ENCODE measurements at places on chromosomes 3 and 15.

DNA sequence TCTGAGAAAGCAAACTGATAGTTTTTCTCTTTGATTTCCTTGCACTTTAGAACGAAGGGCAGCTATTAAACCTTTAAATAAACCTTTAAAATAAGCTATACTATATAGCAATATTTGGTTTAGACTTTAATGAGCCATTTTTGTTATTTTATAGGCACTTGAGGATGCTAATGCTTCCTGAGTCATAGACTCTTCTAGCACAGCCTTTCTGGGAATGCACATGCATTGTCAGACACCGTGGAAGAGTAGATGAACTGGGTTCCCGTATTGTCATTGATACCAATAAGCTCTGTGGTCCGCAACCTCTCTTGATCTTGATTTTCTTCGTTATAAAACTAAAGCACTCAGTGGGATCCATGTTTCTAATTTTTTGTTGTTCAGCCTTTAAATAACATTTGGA is 27.6 kb downstream of the CERS3 start:
- no peak for DNase-seq

DNA sequence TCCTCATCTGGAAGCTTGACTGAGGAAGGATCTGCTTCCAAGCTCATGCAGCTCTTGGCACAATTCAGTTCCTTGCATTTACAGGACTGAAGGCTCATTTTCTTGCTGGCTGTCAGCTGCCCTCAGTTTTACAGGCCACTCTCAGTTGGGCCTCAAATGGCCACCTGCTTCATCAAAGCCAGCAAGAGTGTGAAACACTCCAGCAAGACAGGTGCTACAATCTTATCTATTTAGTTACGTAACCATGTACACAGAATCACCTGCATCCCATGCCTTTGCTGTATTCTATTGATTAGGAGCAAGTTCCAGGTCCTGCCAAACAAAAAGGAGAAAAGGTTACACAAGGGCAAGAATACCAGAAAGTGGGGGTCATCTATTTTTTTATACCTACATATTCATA is 40.8 kb downstream of the RHCG start:
- no peak for DNase-seq

DNA sequence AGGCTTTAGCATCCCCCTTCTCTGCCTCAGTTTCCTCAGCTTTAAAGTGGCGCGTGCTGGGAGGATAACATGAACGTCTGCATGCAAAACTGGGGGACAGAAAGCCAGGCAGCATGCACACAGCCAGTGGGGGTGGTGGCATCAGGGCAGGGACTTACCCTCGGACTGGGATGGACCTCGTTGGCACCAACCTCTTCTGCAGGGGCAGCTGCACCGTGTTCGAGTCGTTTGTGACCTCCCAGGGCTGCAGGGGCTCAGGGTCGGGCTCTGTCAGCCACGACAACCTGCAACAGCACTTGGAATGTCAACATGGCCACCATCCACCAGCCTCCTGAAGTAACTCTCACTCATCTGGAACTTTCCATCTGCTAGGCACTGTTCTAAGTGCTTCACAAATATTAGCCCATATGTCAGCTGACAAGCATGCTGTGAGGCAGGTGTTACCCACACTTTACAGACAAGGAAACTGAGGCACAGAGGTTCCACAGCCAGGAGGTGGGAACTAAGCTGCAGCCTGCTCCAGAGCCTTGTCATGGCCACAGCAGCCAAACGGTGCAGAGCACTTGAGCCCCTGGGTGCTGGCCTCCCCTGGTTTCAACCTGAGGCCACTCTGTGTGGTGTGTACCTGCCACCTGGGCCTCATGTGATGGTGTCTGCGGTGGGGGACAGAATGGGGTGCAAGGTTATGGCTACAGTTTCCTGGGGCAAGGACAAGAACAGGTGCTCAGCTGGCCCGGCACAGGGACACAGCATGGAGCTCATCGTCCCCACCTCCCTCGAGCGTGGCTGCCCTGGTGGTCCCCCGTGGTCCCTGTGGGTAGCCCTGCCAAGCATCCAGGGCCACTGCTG is 6.7 kb downstream of the C3orf22 start:
- DNase-seq = no peak

DNA sequence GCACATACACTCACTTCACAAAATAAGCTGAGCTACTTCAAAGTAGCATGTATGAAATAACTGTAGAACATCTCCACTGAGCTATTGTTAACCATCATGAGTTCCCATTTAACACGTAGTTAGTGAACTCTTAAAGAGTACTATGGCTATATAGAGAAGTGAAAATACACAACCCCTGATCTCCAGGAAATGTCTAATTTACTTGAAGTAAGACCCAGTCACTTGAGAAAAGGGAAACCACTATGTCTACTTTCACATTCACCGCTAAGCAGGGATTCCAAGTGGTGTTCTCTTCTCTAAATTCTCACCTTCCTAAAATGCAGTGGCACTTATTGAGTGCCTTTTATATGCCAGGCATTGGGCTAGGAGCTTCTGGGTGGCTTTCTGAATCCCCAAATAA is 35.0 kb upstream of the COLQ start:
- DNase-seq = no peak

GRCh38 chr15:80326270-80326669 is 74.3 kb upstream of the CTXND1 start:
- DNase-seq = no peak

GRCh38 chr15:95584088-95584487 is 746.4 kb upstream of the NR2F2 start:
- no peak for DNase-seq

- no peak for DNase-seq
Measured at GRCh38 chr15:47551079-47551478, 166.2 kb upstream of the SEMA6D start.

- no peak for DNase-seq
Measured at GRCh38 chr3:38632989-38633388, 16.5 kb downstream of the SCN5A start.

DNA sequence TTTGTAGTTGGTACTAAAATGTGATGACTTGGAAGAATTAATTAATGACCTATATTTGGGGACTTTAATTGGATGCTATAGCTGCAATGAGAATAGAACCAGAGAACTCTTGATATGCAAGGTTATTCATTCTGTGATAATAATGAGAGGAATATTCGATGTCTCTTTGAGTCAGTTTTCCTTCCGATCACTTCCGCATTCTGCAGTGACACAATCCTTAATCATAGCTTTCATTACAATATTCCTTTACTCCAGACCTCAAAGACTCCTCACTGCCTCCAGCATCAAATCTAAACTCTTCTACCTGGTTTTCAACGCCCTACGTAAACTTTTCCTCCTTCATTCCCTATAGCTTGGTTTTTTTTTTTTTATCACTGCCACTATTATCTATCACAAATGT is 21.6 kb downstream of the B3GNT5 start:
- DNase-seq = no peak

GRCh38 chr3:41394896-41395295 is 195.6 kb downstream of the CTNNB1 start:
- no peak for DNase-seq
